NCI-H1930 (cell line): ENCODE measurements at places on chromosomes 2 and 18.
A peak's percentile ranks its signal among the peaks of the same experiment; 100 is the strongest.

DNA sequence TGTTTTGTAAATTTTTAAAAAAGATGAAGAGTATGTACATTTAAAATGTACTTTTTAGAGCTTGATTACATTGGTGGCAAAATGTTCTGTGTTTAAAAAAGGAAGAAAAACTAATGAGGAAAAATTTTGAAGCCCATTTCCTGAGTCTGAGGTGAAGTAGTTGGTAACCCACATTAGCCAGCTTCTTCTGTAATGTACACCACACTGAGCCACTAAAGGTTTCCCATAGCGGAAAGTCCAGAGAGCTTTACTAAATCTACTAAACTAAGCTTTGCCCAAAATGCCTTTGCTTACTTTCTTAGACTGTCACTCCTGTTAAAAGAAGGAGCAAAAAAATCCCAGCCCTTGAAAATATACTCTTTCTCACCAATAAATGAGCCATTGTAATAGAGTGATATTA lies 804.8 kb upstream of the ZEB2 start:
- DNase-seq: no peak

GRCh38 chr18:9531791-9532410 lies 56.6 kb downstream of the RALBP1 start:
- DNase-seq: no peak

- no peak for DNase-seq
Measured at GRCh38 chr2:7497178-7497577, 580.0 kb downstream of the RNF144A start.

GRCh38 chr18:79069717-79070151 lies 540 bp downstream of the ATP9B start:
- no peak for DNase-seq

DNA sequence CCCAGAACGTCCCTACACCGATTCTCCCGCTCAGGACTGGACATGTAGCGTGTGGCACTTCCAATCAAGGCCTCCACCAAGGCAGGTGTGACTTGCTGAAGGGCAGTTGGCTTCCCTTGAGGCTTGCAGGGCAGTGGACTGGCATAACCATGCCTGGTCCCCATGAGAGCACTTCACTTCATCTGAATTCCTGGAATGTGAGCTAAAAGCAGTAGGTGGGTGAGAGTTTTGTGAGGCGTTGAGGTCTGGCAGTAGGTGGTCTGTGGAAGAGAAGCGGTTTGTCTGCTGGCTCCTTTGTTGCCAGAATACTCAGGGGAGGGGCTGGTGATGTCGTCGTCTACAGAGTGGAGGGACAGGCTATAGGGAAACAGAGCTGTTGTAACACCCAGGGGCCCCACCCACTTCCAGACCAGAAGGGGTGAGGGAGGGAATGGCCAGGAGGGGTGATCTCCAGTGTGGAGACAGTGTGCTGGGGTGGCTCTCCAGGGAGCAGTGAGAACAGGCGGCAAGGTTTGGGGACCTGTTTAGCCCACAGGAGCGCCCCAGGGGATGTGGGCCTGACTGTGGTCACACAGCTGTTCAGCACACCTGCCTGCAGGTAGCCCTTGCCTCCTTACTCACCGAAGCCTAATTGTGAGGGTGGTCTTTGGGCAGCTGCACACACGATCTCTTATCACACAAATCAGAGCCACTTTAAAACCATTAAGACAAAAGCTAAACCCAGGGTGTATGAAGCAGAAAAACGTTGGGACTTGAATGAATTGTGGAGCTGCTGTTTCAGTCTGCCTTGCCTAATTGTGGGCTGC lies 21.5 kb upstream of the ALKAL2 start:
- no peak for DNase-seq

GRCh38 chr2:24009680-24010476 lies at the start of gene MFSD2B:
Gene MFSD2B (plus strand): TSS chr2:24010085. CDS start chr2:24010097, 12 bp downstream.
- no peak for DNase-seq

- DNase-seq: no peak
Measured at GRCh38 chr2:128285329-128285931, 33.2 kb downstream of the HS6ST1 start.

DNA sequence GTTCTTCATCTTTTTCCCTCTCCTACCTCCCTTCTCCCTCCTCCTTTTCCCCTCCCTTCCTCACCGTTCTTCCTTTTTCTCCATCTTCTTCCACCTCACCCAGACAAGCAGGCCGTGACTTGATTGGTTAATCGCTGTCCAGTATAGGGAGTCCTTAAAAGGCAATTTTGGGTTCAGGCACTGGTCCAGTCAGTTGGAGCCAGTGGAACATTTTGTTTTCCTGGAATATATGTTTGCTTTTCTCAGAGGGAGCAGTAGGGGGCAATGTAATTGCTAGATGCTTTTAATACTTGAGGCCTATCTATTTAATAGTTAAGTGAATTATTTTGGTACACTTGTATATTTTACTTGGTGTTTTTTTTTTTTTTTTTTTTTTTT lies 15.0 kb downstream of the ELAC1 start:
- DNase-seq: no peak

GRCh38 chr2:101524806-101525430 lies 50.0 kb upstream of the RFX8 start:
- DNase-seq: no peak

GRCh38 chr2:199692489-199692888 lies 158.5 kb downstream of the FTCDNL1 start:
- DNase-seq: peak; percentile 75

- DNase-seq: no peak
Measured at GRCh38 chr2:219851169-219851568, 223.7 kb downstream of the SLC4A3 start.
